ENCODE measurements at places on chromosomes 3 and 15.

DNA sequence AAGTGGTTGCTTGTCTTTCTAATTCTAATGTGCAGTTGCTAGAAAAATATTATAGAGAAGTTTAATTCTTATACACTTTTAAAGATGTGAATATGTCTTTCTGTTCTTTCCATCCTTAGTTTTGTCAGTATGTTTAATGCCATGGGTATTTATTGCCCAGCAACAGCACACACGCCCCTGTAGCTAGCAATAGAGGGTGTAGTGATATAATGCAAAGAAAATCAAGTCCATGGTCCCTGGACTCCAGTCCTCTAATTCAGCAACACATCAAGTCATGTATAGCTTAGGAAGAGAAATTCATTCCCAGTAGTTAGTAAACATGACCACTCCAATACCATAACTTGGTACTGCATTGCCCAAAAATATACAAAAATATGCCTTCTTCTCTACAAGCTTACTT lies 292.4 kb upstream of the NR2F2 start:
- no peak for DNase-seq

DNA sequence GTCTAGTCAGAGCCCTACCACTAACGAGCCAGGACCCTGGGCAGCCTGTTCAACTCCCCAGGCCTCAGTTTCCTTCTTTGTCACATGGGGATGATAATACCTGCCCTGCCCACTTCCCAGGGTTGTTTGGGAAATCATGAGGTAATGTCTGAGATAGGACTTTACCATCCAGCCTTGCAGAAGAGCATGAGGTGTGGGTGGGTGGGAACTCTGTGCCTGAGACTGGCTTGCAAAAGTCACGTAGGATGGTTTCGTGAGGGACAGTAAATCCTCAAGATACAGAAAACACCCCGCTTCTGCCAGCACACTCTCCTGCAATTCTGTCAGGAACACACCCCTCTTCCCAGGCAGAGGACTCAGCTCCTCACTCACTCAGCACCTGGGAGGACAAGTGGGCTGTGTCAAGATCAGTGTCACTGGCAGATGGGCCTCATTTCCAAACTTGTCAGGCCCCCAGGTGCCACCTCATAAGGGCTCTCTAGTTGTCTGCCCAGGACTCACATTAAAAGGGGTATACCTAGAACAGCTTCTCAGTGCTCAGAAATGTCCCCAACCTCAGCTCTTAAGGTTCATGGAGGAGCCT lies 58.4 kb downstream of the DAPK2 start:
- DNase-seq, result no peak

GRCh38 chr3:124514683-124515082 lies 215.6 kb upstream of the UMPS start:
- no peak for DNase-seq

- no peak for DNase-seq
Measured at GRCh38 chr15:58078591-58078990, 13.1 kb upstream of the ALDH1A2 start.

- no peak for DNase-seq
Measured at GRCh38 chr3:195905970-195906864, 2.1 kb downstream of the TNK2 start.

GRCh38 chr3:129890125-129890524 lies 3.4 kb downstream of the TMCC1 start:
- no peak for DNase-seq

GRCh38 chr3:119351581-119351980 lies 57.4 kb downstream of the ARHGAP31 start:
- DNase-seq, result no peak

DNA sequence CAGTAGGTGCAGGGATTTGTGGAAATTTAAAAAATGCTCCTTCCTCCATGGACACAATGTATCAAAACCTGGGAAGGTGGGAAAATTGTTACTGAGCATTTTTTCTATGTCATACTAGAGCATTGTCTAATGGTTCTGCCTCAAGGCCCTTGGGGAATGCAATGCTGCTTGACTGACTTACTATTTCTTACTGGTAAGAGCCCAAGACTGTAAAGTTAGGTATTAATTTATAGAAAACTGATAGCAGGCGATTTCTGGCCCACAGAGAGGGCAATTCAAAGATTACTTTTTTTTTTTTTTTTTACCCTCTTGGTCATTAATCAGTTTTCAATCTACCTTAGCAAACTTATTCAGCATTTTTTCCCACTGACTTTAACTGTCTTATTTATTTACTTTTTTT lies 38.5 kb upstream of the MRPL3 start:
- no peak for DNase-seq

- DNase-seq, result peak; percentile 72
Measured at GRCh38 chr3:119579366-119580066, at the start of gene ADPRH. TSS of gene ADPRH (plus strand) at chr3:119579492. CDS start at chr3:119582170, 2,678 bp downstream.

- DNase-seq, result no peak
Measured at GRCh38 chr3:38743043-38743442, 73.0 kb downstream of the SCN10A start.

GRCh38 chr3:29635888-29636287 lies 355.0 kb downstream of the RBMS3 start:
- no peak for DNase-seq

DNA sequence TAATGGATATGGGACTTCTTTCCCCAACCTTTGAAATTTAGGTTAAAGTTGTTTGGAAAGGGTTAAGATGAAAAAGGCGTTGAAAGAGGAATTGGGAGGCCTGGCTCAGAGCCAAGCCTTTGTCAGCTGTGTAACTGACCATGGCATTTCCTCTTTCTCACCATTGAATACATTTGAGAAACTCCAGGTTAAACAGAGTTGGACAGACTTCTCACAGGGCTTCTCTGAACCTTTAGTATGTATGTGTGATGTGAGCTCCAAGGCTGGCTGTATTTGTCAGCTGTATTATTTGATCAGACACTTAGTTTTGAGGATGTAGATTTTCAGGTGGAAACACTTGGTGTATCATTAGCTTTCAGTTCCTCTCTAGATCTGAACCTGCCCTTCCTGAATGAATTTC lies 136.4 kb upstream of the GOLGA6L4 start:
- no peak for DNase-seq

DNA sequence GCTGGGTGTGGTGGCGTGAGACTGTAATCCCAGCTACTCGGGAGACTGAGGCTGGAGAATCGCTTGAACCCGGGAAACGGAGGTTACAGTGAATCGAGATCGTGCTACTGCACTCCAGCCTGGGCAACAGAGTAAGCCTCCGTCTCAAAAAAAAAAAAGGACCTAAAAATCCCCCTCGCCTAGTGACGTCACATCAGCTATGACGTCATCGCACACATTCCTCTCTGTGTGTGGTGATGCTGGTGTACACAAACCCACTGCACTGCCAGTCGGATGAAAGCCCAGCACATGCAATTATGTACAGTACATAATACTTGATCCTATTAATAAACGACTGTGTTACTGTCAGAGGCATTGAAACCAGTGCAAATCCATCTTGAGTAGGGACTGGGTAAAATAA lies 40.2 kb upstream of the SEC61A1 start:
- DNase-seq, result no peak

- DNase-seq, result no peak
Measured at GRCh38 chr3:30294241-30294667, 312.1 kb upstream of the TGFBR2 start.

DNA sequence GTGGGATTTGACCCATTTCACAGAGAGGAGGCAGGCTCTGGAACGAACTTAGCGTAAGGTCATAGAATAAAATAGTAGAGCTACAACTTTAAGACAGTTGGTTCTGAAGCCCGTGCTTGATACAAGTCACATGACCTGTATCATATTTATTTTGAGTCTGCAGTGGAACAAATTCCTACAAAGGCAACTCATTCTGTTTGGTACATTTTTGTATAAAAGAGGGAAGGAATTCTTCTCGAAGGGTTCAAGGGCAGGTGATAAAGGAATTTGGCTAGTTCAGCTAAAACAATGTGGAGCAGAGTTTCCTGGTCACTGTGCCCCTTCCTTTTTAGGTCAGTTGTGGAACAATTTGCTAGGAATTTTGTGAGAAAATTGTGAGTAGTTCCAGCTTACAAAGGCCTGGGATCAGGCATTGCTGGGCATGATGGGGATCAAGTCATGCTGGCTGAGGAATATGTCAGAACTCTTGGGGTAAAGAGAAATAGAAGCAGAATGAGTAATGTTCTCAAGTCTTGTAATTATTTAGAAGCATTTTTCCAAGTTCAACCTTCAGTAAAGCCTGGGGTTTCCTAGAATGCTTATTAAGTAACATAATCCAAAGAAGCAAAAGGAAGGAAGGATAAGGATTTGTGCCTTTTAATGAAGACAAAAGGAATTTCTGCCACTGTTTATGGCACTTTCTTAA lies 19.1 kb downstream of the USP3 start:
- DNase-seq, result no peak

DNA sequence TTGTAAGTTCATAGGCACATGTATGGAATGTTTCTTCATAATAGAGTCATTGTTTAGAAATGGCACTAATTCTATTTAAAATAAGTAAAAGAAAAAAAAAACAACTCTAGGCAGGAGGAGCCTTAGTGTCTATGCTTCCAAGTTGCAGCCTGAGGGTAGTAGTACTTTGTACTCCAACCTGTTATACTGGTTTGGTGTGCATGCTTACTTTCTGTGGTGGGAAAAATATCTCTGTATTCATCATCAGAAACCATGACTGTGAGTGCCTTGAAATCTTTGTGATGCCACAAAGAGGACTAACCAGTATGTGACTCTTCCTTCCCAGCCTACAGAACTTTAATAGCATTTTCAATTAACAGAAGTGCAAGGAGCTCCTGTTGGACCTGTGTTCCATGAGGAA lies 4.4 kb downstream of the NAALADL2 start:
- DNase-seq, result no peak

GRCh38 chr3:124783696-124784095 lies 53.4 kb downstream of the UMPS start:
- DNase-seq, result no peak

- DNase-seq, result no peak
Measured at GRCh38 chr3:45442679-45443253, 54.4 kb downstream of the LARS2 start.

DNA sequence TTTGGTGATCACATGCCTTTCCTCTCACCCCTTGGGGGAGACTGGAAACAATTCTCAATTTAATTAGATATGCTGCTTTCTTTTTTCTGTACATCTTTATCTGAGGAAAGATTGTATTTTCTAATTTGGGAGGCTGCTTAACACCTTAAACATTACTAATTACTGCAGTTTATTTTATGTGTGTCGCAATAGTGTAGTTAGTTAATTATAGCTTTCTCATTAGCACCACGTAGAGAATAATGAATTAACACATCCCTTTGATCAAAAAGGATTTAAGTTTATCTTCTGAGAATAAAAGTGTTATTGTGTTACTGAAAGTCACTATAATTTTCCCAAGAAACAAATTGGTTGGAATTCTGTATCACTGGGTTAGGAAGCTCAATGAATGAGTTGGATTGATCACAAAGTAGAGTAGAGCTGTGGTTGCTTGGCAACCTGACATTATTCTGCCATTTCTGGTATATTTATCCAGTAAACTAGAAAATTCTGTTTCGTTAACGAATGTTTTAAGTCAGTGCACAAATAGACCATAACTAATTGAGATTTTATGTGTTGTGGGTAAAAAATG lies 4.3 kb downstream of the CHL1 start:
- DNase-seq, result no peak

GRCh38 chr15:77525907-77526594 lies 105.4 kb downstream of the HMG20A start:
- no peak for DNase-seq

GRCh38 chr3:126107203-126107939 lies 23.4 kb upstream of the SLC41A3 start:
- no peak for DNase-seq

DNA sequence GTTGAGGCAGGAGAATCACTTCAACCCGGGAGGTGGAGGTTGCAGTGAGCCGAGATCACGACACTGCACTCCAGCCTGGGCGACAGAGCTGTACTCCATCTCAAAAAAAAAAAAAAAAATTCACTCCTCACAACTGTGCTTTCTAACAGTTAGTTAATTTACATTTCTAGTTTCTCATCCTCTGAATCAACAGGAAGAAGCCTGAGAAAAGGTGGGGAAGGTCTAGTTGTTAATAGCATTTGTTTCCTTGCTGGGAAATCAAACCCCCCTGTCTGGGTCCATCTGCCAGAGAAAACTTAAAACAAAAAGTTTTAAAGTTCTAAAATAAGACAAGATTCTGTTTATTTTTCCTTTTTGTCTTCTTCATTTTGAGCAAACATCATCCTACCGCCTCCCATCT lies 62.3 kb downstream of the TMEM39A start:
- no peak for DNase-seq

DNA sequence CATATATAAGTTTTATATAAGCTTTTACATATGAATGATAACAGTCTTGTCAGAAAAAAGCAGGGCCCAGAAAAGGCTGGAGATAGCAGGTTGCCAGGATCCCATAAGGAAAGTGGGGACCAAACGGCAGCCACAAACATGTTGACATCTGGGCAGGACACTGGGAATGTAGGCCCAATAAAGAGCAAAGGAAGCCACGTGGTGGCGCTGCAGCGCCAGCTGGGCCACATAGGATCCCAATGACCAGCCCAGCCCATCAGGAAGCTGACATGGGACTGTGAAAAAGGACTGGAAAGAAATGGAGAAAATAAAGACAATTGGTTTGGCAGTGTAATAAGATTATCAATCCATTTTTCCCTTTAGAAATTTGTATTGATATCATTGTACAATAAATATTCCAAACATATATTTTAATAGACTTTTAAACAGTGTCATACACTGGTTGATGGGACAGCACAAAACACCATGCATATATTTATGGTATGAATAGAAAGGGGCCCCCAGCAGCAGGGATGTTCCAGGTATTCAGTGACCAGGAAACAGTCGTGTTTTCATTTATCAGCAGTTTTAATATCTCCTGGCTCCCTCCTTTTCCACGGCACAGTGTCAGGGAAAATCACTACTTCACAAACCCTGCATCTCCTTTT lies 89.0 kb upstream of the STRIT1 start:
- no peak for DNase-seq

DNA sequence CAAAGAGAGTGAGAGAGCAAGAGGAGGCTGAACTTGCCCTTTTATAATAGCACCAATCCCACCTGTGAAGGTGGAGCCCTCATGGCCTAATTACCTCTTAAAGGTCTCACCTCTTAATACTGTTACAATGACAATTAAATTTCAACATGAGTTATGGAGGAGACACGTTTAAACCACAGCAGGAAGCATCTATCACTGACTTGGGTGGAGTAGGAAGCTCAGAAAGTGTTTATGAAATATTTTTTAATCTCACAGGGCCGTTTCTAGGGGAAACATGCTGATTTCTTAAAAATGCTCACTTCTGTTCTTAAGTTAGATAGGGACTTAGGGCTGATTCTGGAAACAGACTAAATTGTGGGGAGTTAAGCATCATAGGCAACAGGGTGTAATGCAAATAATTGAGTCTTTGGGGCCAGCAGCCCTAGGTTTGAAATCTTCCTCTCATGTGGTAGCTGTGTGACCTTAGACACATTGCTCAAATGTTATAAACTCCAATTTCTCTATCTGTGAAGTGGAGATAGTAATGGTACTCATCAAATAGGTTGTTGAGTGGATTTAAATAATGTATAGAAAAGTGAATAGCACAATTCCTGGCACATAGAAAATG lies 133.3 kb upstream of the KLHL25 start:
- DNase-seq, result no peak

- DNase-seq, result no peak
Measured at GRCh38 chr3:11601446-11602238, 42.1 kb downstream of the VGLL4 start.

- DNase-seq, result no peak
Measured at GRCh38 chr3:183884097-183884426, 618 bp downstream of the PARL start.

- DNase-seq, result no peak
Measured at GRCh38 chr15:74464216-74464615, 3.3 kb upstream of the UBL7 start.

- DNase-seq, result peak; percentile 11
Measured at GRCh38 chr15:100663086-100663914, 60.9 kb downstream of the ASB7 start.
